Choroid plexus epithelial cell (primary cell): ENCODE measurements at places on chromosomes 7 and 10.

DNA sequence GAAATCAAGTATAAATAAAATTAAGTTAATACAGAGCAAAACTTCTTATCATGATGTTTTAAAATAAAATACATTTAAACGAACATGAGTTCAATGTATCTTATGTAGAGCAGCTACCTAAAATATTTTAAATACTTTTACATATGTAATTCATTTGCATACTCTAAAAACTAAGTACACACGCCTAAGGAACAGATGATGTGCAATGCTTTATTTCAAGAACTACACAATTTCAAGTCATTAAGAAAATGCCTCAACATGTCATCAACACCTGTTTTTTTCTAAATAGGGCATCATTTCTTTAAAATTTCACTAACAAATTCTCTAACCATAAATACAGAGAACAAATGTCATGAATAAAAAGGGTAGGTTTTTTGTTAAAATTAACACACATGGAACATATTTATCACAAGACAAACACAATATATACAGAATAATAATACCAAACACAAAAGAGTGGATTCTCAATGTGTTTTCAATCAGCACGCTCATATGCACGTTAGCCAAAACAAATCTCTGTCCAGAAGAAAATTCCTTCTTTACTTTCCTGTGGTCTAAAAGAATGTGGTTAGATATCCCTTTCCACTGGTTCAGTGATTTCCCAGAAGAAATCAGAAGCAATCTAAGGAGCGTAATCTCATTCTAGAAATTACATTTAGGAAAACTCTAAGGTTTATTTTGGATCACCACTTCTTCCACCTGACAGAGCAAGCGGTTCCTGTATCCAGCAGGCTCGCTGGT, 73.0 kb upstream of the PFKP start:
- peak; percentile 12 for DNase-seq

- DNase-seq: peak; percentile 49
These were observed 60.4 kb downstream of the TPST1 start for GRCh38 chr7:66265566-66265965.

DNA sequence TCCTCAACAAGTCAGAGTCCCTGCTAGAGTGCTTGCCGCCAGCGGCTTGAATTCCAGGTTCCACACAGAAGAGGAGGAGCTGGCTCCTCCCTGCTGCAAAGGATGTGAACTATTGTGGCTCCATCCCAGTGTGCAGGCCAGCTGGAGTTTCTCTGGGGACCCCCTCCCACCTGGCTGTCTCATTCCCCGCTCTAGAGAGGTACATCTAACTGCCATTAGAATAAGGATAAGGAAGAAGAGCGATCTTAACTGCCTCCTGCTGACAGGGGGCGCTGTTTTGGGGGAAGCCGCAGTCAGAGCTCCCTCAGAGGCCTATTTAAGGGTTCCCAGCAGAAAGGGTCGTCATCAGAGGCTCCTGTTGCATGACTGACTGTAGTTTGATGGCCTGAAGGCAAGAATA, 40.8 kb upstream of the HECW1 start:
- DNase-seq: peak; percentile 24

- DNase-seq: no peak
These were observed 637.0 kb downstream of the ZNF716 start for GRCh38 chr7:58086871-58087535.

DNA sequence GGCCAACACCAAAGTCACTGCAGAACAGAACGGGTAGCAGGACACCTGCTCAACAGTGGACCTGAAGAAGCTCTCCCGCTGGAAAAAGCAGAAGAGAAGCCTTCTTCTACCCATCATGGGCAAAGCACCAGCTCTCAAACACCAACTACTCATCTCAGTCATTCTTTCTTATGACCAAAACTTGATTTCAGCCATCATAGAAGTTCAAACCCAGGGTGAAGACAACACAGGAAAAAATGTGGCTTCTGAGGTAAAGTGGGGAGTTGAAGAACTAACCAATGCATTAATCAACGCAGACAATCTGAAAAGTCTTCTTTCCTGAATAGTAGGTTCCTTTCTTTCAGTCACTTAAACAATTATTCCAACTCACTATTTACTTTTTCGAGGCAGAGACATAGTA, 83.3 kb downstream of the ELMO1 start:
- DNase-seq: no peak

- DNase-seq: no peak
These were observed 76.8 kb upstream of the PITRM1 start for GRCh38 chr10:3249307-3249889.

DNA sequence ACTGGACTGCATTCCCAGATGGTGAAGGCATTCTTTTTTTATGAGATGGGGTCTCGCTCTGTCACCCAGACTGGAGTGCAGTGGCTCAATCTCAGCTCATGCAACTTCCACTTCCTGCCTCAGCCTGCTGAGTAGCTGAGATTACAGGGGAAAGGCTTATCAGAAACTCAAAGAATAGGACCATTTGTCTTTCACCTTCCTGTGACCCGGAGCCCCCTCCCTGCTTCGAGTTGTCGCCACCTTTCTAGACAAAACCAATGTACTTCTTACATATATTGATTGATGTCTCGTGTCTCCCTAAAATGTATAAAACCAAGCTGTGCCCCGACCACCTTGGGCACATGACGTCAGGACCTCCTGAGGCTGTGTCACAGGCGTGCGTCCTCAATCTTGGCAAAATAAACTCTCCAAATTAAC, 1.8 kb upstream of the METTL27 start:
- DNase-seq: no peak

DNA sequence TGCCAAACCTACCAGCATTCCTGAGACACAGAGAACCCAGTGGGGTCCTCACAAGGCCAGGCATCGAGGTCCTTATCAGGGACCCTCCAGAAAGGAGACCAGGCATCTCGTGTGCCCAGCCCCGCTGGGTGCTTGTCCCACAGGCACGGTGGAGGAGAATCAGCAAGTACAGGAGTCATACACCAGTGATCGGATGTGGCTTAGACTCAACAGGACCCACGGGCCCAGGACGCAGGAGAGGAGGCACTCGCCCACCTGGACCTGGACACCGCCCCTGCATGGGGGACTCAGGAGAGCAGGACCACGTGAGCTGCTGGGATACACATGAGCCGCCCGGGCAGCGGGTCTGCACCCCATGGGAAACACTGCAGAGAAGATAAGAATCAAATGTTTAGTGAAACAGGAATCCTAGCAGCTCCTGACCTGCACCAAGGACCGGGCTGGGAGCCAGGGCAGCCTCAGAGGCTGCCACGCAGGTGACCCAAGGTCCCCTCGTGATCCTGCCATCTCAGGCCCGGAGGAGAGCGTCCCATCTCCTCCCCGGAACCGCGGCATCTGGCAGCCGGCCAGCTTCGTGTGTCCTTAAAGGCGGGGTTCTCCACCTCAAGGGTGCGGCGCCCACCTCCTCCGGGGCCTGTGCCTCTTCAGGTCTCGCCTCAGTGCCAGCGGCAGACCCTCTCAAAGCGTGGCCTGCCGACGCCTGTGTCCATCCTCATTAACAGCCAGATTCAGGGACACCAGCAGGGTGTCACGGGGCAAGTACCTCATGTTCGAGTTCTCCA, 59.2 kb downstream of the FOXL3 start:
- DNase-seq: no peak

DNA sequence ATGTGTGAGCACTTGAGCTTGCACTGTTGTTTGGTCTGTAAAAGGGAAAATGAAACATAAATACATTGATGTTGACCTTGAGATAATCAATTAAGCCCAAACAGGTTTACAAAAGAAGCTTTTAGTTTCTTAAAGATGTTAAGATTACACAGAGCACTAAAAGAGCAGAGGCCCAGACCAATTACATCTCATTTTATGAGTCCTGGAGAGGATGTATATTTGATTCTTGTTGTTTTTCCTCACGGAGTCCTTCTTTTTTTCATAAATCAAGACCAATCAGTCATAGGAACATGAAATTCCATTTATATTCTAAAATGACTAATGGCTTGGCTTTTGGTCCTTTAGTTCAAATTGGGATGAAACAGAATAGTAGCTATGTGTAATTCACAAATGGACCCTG, 249.7 kb upstream of the NPY start:
- no peak for DNase-seq

DNA sequence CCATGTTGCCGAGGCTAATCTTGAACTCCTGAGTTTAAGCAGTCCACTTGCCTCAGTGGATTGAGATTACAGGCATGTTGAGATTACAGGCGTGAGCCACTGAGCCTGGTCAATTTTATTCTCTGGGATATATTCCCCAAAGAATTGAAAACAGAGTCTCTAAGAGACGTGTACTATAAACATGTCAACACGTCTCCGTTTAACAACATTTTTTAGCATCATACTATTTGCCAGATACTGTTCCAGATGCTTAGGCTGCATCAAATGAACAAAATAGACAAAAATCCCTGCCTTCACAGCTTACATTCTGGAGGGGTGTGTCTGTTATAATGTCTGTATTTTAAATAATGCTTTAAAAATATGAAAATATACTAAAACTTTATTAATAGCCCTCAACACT, 54.1 kb upstream of the PRKG1 start:
- DNase-seq: no peak

- peak; percentile 68 for DNase-seq
These were observed 11.1 kb upstream of the MDFIC start for GRCh38 chr7:114910787-114911186.

DNA sequence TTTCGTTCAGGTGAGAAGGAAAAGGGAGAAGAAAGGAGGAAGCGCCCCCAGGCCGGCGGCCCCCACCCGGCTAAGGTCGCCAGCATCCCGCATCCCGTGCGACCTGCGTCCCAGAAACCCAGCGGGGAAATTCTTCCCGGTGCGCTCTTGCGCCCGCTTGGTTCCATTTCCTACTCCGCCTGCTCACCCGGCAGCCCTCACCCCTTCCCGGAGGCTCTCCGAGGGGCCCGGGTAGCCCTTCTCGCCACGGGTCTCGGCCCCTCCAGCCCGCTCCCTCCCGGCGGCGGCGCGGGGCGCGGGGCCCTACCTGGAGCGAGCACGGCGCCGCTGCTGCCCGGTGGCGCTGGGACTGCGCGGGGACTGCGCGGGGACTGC, at the start of gene PRKCQ:
Gene PRKCQ, minus strand, starts transcription at position 373 of the 375 bp plus-strand sequence. CDS start 65,141 bp downstream, outside the sequence.
- peak; percentile 4 for DNase-seq

DNA sequence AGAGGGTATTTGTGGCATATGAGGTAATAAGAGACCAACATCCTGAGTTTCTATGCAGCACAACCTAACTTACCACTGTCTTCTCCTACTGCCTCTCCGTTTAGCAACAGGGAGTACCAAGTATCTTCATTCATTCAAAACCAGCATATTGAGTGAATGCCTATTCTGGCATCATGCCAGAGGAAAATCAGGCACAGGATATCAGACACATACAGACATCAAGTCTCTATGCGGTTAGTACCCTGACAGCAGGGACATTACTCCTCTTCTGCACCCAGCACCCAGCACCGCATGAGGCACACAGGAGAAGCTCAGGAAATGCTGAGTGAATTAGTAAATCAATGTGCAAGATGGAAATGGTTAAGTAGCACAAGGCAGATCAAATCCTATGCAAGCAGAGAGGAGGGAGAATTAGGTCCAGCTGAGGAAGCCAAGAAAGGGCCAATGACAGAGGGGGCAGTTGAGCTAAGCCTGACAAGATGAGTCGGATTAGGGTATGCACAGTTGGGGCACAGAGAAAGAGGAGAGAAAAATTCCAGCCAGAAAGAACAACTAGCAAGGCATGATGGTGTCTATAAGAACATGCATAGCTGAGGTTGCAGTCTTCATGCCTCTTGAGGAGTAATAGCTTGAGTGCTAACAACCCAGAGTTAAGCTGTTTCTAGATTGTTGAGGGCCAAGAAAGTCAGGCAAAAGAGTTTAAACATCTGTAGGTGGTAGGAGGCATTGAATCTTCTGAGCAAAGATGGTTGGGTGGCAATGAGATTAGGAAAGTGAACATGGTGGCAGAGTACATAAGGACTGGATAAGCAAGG, 146.0 kb downstream of the PLXNA4 start:
- DNase-seq: no peak

GRCh38 chr7:141072548-141073172, 1.2 kb upstream of the TMEM178B start:
- DNase-seq: peak; percentile 78

DNA sequence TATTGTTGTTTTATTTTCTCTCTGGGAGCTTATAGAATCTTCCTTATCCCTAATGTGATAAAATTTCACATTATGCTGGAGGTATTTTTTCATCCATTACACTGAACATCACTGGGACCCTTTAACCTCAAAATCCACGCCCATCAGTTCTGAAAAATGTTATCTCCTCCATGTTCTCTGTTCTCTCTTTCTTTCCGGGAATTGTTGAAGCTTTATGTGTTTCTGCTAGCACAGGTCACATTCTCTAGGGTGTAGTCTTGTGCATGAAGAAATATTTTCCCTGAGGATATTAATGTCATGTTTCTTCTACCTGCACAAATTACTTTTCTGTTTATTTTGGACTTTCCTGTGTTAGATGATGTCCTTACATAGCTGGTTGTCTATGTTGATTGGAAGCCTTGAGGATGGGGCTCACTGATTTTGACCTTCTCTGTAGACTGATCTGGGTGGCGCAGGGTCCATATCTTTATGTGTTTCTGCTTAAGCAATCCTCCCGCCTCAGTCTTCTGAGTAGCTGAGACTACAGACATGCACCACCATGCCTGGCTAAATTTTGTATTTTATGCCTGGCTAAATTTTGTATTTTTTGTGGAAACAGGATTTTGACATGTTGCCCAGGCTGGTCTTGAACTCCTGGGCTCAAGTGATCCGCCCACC, 31.4 kb upstream of the IL6 start:
- no peak for DNase-seq

DNA sequence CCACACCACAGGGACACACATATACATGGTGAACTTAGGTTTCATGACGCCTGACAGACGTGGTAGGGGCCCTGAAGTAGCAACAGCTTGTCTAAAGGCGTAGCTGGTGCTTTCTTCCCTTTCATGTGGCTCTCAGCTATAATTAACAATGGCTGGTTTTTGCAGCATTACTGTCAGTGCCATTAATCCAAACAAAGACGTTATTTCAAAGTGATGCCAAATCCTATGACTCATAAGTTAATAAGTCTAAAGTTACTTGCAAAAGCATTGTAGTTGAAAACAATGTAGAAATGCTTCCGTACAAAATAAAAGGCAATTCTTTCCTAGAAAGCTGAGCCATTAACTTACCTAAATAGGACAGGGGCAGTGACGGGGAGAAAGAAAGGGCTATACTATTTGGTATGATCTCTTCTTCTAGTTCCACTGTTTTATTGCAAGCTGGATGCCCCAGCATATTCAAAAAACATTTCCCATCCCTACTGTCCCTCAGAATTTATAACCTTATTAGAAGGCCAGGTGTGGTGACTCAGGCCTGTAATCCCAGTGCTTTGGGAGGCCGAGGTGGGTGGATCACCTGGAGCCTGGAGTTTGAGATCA, 105.4 kb downstream of the ODAD2 start:
- DNase-seq: no peak

GRCh38 chr7:34048445-34048844, 143.1 kb downstream of the BMPER start:
- no peak for DNase-seq

DNA sequence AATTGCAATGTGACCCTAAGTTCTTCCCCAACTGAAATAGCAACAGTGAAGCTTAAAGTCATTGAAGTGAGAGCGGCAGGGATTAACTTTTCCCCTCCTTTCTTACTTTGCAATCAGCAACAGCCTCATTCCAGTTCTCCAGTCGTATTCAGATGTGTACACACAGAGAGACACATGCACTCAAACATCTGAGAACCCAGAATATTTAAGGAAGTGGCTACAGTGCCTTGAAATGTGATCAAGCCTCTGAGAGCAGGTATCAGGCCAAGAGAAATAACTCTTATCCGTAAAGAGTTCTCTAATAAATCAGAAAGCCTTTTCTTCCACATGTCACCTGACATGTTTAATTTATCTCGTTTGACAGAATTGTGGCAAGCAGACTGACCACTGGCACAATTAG, 388.9 kb upstream of the NPVF start:
- no peak for DNase-seq
